Kidney (tissue), 22 donors: ENCODE measurements at places on chromosomes 12 and 14. TPM values are rescaled to one million over a fixed set of nuclear protein-coding genes. Genes with fewer than 3 reads are reported as not detected.
A peak's percentile ranks its signal among the peaks of the same experiment; 100 is the strongest.

TNS2 gene
- 90.1 TPM for polyA plus RNA-seq

KCNH5 gene
- not detected for polyA plus RNA-seq

WNT5B gene
- 3.4 TPM for polyA plus RNA-seq

LRRC10 gene
- not detected for polyA plus RNA-seq

CHGA gene
- 6.6 TPM for polyA plus RNA-seq

RESF1 gene
- polyA plus RNA-seq: 19.5 TPM

CD27 gene
- polyA plus RNA-seq: not detected

GLIPR1L1 gene
- not detected for polyA plus RNA-seq

TPH2 gene
- not detected for polyA plus RNA-seq

MYF5 gene
- polyA plus RNA-seq: not detected

CIDEB gene
- 49.7 TPM for polyA plus RNA-seq

PDE3A gene
- polyA plus RNA-seq: 3.3 TPM

DNA sequence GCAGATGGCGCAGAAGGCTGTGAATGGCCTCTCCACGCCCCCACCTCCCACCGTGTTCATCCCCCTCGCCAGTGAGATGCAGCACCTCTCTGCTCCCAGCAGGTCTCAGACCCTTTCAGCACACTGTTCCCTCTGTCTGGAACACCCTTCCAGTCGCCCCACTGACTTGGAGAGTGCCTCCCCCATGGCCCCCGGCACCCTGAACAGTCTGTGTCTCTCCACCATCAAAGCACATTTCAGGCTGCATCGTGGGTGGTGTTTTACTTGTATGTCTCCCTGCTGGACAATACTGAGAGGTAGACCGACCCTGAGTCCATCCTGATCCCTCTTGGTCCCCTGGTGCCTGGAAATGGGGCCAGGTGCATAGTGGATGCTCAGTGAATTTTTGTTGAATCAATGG, 34.9 kb downstream of the CACNA2D4 start:
- DNase-seq: no peak

GRCh38 chr14:25252793-25253192, 202.8 kb upstream of the STXBP6 start:
- no peak for DNase-seq

DNA sequence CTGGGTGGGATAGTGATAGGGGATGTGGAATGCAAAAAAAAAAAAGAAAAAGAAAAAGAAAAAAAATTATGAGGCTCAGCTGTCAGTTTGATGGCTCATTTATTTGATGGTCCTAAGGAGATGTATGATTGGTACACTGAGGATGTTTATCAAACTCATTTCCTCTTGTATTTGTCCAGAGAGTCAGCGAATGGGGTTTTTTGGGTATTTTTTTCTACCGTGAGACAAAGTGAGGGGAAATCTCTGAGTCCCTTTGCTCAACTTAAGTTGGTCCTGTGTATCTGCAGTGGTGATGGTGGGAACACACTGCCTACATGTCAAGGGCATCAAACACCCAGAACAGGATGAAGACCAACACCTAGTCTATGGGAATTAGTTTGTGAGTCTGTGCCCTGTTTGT, 176.9 kb upstream of the HIF1A start:
- DNase-seq: no peak

- no peak for DNase-seq
Measured at GRCh38 chr12:111482462-111482861, 76.7 kb downstream of the SH2B3 start.

GRCh38 chr12:117090816-117091711, 8.2 kb downstream of the TESC start:
- DNase-seq: peak; percentile 65

GRCh38 chr12:23929906-23930305, 19.6 kb downstream of the SOX5 start:
- no peak for DNase-seq

DNA sequence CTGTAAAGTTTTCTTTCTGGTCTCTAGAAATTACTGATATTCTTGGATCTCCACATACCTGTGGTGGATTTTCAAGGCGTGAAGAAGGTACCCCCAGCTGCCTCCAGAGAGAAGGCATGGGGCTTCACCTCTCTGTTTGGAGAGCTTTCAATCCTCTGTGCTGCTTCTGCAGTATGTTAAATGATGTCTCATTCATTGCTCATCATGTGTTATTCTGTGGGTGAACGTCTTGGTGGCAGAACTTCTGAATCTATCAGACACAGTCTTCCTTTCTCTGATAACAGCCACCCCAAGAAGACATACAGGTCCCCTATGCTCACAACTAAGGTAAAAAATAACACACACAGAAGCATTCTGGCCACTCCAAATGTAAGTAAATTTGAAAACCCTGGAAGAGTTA, 221.3 kb upstream of the TMEM260 start:
- no peak for DNase-seq

DNA sequence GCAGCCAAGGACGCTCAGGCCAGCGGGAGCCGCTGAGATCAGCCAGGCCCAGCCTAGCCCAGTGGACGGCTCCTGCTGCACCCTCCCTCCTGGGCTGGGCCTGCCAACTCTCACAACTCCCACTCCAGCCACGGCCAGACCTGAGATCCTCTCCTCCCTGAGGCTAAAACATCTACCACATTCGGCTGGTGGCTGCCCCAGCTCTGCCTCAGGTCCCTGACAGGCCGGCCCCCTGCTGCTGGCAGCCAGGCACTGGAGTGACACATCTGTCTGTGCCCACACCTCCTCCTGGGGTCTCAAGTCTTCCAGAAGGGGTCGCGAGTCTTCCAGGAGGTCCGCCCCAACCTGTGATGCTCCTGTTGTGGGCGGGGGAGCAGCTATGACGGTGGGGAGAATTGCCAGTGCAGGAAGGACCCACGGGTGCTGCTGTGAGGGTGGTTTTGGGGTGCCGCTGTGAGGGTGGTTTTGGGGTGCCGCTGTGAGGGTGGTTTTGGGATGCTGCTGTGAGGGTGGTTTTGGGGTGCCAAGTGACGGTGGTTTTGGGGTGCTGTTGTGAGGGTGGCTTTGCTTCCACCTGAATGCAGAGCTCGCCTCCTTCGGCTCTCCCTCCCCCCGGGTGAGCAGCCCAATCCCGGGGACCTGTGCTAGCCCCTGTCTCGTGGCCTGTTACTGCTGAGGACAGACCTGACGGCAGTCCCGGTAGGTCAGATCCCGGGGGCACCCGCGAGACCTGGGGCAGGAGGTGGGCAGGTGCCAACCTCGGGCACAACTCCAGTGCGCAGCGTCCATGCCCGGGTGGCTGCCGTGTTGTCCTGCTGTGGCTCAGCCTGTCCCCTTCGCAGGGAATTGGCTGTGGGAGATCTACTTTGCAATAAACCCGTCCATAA, 27.5 kb upstream of the C14orf180 start:
- DNase-seq: no peak

DNA sequence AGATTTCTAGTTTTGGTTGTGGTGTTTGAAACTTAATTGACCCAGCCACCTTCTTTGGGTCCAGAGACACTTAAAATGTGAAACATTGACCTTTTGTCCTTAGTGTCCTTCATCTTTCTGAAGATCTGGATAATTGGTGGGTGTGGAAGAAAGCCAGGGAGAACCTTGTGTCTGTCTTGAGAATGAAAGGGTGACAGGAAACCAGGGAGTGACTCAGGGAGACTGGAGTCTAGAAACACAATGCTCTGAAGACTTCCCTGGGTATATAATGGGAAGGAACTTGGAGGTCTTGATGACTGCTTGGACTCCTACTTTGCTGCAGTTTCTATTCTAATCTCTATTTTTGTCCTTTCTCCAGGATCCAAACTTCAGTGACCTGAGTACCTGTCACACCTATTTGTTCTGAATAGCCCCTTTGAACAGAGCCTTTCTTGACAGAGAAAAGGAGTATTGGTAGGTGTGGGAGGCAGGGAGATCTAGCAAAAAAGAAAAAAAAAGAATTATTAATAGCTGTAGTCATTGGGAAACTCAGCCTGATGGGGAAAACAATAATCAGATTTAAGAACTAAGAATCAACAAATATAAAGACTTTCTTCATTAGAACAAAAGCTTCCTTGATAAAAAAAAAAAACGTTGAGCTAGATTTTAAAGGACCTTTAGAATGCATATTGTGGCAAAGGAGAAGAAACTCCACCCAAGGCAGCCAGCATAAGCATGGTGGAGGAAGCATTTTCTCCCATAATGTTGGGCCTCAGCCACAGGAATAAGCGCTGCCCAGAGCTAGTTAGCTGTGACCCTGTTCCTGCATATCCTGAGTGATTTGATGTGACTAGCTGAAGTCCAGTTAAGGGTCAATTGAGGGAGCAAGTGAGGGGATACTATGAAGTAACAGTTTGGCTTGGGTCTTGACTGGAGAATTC, 77.9 kb upstream of the HOXC13 start:
- no peak for DNase-seq

- DNase-seq: no peak
Measured at GRCh38 chr12:6929466-6930452, 2.0 kb downstream of the ATN1 start.

- no peak for DNase-seq
Measured at GRCh38 chr12:112165624-112166023, 40.3 kb downstream of the TRAFD1 start.

DNA sequence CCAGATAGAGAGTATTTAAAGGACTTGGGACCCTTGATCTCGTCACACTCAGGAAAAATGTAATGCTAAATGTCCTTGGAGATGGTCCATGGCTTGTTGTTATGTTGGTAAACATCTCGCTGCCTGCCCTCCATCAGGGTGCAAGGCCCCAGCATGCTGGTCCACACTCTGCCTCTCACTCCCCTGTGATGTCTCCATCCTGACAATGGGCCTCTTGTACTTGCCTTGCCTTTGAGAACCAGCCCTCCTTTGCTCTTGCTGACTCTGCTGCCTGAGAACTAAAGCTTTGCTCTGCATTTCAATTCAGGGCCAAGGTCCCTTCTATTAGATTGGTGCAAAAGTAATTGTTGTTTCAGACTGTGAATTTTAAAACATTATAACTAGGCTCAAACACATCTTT, 131.0 kb upstream of the LMNTD1 start:
- DNase-seq: no peak

GRCh38 chr12:21117995-21118394, 13.0 kb upstream of the SLCO1B1 start:
- no peak for DNase-seq

DNA sequence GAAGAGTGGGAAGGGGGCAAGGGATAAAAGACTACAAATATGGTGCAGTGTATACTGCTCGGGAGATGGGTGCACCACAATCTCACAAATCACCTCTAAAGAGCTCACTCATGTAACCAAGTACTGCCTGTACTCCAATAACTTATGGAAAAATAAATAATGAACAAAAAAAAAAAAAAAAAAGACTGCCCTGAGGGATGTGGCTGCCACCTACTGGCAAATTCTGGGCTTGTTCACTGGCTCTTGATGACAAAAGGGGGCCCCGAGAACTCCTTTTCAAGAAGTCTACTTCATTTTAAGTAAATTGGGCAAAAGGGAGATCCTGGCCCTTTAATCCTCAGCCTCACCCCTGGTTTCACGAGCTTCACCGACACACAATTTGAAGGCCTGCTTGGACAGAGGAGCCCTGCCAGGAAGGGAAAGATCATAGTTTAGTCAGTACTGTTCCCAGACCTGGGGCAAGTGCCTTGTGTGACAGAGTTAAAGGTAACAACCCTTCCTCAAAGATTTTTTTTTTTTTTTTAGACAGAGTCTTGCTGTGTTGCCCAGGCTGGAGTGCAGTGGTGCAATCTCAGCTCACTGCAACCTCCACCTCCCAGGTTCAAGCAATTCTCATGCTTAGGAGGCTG, 26.1 kb upstream of the STAC3 start:
- DNase-seq: no peak

GRCh38 chr12:91224401-91224800, 41.8 kb upstream of the DCN start:
- DNase-seq: no peak

- no peak for DNase-seq
Measured at GRCh38 chr12:67750513-67751183, 102.1 kb downstream of the DYRK2 start.

DNA sequence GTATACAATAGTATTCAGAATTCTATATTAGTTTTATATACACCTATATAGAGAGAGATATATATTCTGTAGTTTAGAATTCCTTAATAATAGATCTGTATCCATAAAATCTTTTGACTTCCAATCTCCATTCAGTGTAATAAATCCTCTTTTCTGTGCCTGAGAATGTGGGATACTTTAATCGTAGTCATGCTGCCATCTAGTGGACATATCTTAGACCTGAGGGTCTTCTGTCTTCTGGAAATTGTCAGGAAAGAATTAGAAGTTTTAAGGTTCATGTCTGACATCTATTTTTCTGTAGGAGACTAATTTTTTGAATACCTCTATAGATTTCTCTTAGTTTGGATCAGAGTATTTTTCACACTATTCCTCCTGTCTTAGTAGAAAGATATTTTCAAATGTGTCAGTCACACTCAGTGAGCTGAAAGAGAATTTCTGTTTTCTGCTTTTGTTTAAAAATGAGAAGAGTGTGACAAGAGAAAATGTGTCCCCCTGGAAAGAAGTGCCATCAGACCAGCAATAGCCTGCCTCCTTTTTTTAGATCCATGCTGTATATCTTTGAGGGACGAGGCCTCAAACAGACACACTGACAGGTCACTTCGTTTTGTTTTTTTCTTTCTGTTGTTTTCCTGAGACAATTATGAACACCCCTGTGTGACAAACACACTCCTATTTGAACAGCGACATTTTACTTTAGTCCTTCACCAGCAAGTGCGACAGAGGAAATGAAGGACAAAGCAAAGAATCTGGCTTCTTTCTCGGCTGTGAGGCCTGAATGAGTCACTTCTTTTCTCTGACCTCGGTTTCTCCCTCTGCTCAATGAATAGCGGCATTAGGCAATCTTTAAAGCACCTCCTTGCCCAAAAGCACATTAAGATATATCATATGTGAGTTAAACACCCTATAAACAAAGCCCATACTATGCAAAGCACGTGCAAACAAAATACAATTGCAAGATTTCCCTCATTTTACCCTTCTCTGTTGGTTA, 96.3 kb downstream of the GALC start:
- peak; percentile 18 for DNase-seq

GRCh38 chr14:69357544-69358200, 40.4 kb downstream of the ERH start:
- DNase-seq: no peak

GRCh38 chr14:49050822-49051221, 535.4 kb downstream of the RPS29 start:
- no peak for DNase-seq

- no peak for DNase-seq
Measured at GRCh38 chr14:61090432-61091216, 109.6 kb downstream of the SLC38A6 start.

DNA sequence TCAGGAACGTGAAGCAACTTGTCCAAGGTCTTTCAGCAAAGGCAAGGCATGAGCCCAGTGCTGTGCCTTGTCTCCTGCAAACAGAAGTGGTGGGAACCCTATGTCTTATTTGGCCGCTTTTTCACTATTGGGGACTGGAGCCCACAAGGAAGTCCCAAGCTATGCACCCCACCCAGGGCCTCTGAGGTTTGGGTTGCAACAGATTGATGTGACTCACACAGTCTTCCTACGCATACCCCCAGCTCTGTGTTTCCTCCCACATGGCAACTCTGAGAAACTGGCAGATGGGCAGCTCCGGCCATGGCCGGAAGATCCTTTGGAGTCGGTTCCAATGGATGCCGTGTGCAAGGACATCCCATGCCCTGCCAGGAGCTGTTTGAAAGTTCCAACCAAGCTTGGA, 28.3 kb upstream of the CMKLR1 start:
- no peak for DNase-seq

GRCh38 chr14:54567639-54568561, 972 bp downstream of the SAMD4A start:
- peak; percentile 90 for DNase-seq
